Natural killer cell (primary cell): ENCODE measurements at places on chromosomes 3 and 15. TPM values are rescaled to one million over a fixed set of nuclear protein-coding genes. Genes with fewer than 3 reads are reported as not detected.

GRCh38 chr3:118909763-118910162, 124.9 kb downstream of the IGSF11 start:
- DNase-seq: no peak

DNA sequence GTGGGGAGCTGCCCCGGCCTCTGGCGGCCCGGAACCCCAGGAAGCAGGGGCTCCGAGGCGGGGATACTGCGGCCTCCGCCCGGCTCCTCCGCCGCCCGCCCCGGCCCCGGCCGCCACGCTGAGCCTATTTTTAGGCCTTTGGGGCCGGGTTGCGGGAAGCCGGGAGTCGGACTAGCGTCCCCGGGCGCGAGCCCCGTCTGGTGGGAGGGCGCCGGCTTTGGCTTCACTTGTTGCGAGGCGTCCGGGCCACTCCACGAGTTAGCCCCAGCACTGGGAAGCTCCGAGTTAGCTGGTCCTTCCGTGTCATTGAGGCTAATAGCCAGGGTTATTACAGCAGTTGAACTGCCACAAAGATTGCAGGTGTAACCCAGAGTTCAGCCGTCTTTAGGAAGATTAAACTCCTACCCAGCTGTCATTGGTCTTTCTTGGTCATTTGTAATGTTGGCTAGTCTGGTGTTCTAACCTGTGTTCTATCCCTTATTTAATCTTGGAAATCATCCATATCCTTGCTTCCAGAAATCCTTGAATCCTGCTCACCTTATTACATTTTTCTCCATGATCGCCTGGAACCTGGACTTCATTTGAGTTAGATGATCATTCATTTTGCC, 791 bp downstream of the GYG1 start:
- no peak for DNase-seq

- DNase-seq: no peak
Observed at GRCh38 chr15:26148156-26148860, 285.2 kb upstream of the ATP10A start.

GRCh38 chr3:175469124-175469523, 610.0 kb downstream of the NAALADL2 start:
- no peak for DNase-seq

- DNase-seq: no peak
Observed at GRCh38 chr3:119883461-119884160, 101.7 kb downstream of the NR1I2 start.

GRCh38 chr15:69999392-70000085, 98.2 kb downstream of the TLE3 start:
- no peak for DNase-seq

DNA sequence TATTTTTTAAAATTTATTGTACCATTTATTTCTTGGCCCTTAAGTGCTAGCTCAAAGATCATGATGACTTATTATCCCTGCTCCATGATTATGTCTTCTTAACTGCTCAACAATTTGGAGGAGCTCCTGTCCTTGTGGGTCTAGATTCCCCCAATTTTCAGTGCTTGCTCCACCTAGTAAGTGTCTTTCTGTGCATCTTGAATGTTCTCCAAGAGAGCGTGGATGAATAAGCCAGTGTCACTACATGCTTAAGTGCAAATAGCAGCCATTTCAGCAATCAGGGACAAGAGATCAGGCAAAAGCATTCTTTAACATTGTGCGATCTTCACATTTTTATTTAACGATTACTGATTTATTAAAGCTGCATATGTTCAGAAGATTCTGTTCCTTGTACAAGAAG, 99.4 kb downstream of the ALCAM start:
- DNase-seq: no peak

GRCh38 chr3:53151870-53152660, 8.9 kb upstream of the PRKCD start:
- DNase-seq: no peak

GRCh38 chr3:3177861-3178497, 1.5 kb downstream of the CRBN start:
- DNase-seq: no peak

KCNAB1 gene
- not detected for total RNA-seq

SLC12A1 gene
- not detected for total RNA-seq

ABTB1 gene
- 107 TPM for total RNA-seq
